Stimulated activated CD8-positive, alpha-beta memory T cell treated with anti-CD3 and anti-CD28 coated beads, Interleukin-4, amount 100 ng/mL, for 48 hours (primary cell): ENCODE measurements at places on chromosomes 13 and 19.

DNA sequence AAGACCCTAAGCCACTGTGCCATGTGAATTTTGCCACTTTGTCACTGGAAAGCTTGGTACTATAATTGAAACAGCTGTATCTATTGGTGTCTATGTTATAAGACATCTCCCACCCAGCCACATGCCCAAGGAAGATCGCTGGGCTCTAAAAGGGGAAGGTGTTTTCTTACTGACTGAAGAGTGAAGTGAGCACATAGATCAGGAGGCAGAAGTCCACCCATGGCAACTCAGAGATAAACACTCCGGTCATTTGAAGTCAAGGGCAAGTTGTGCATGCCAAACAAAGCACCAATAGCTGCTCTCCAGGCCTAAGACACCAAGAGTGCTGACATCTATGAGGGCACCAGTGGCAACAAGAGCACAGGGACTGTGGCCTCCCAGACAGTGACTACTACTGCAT lies 153.8 kb downstream of the KCTD12 start:
- DNase-seq: no peak

DNA sequence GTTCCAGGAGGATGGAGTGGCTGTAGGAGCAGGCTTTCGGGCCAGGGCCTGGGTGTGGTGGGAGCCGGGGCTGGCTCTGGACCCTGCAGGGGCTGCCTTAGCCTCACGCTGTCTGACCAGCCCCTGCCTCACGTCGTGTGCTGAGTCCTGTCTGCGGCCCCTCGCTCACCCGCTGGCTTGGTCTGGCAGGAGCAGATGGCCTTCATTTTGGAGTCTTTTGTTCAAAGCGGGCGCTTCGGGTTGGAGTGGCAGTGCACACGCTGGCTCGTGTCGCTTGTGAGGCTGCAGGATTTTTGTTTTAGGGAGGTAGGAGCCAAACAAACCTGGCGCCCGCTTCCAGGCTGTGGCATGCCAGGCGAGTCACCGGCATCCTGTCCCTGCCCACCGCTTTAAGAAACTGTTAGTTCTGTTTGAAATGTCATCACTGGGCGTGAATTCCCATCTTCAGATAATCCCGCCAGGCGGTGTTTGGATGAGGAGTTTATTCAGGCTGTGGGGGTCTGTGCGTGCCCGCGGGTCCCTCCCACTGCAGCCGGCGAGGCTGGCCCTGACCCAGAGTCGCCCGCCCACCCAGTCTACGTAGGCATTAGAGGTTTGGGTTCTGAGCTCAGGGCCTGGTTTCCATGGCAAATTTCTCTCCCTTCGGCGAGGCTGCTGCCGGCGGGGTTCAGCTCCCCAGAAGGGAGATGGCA lies 89.8 kb downstream of the KDM4B start:
- DNase-seq: no peak

DNA sequence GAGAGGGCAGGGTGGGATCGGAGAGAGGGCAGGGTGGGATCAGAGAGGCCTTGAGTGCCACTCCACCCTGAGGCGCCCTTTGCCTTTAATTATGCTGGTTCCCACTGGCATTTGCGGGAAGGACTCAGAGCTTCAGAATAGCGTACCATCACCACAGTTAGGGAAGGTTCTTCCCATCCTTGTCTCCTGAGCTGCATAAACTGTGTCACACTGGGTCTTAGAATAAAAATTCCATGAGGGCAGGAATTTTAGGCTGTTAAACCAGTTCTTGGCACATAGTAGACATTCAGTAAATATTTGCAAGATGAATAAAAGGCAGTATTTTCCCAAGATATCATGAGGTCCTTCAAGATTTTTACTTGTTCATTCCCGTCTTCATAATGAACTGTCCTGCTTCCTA lies 24.4 kb downstream of the PPP2R1A start:
- DNase-seq: no peak

- no peak for DNase-seq
Measured at GRCh38 chr19:17538684-17539237, 16.7 kb upstream of the COLGALT1 start.

GRCh38 chr13:111345682-111346081 lies 25.2 kb downstream of the TEX29 start:
- no peak for DNase-seq

DNA sequence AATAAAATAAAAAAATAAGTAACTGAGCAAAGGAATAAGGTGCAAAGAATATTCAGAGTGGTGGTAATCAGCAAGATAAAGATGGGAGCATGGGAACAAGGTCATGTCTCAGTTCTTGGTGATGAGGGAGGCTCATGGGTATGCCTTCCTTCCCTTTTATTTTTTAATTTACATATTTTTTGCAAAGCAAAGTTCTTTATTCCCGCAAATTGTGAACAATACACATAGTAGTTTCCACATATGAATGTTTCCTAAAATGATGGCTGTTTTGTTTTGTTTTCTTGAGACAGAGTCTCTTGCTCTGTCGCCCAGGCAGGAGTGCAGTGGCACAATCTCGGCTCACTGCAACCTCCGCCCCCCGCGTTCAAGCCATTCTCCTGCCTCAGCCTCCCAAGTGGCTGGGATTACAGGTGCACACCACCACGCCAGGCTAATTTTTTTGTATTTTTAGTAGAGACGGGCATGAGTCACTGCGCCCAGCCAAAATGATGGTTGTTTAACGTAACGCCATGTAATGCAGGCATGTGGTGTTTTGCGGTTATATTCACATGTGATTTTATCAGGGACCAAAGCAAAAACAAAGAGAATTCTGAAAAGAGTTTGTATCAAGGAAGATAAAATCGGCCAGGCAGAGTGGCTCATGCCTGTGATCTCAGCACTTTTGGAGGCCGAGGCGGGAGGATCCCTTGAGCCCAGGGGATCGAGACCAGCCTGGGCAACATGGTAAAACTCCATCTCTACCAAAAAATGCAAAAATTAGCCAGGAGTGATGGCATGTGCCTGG lies 4.5 kb upstream of the ADGRE2 start:
- DNase-seq: peak; percentile 14

- DNase-seq: no peak
Measured at GRCh38 chr19:7907122-7907521, 3.4 kb downstream of the MAP2K7 start.

GRCh38 chr13:28375250-28375930 lies 119.5 kb downstream of the FLT1 start:
- no peak for DNase-seq

DNA sequence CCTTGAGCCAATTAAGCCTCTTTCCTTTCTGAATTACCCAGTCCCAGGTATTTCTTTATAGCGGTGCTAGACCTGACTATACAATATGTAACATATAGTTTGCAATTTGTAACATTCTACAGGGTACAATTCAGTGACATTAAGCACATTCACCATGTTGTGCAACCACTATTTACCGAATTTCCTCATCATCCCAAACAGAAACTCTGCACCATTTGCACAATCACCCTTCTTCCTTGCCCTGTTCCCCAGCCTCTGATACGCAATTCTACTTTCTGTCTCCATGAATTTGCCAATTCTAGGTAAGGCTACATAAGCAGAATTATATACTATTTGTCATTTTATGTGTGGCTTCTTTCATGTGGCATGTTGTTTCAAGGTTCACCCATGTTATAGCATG lies 13.7 kb upstream of the SIGLEC10 start:
- DNase-seq: no peak

DNA sequence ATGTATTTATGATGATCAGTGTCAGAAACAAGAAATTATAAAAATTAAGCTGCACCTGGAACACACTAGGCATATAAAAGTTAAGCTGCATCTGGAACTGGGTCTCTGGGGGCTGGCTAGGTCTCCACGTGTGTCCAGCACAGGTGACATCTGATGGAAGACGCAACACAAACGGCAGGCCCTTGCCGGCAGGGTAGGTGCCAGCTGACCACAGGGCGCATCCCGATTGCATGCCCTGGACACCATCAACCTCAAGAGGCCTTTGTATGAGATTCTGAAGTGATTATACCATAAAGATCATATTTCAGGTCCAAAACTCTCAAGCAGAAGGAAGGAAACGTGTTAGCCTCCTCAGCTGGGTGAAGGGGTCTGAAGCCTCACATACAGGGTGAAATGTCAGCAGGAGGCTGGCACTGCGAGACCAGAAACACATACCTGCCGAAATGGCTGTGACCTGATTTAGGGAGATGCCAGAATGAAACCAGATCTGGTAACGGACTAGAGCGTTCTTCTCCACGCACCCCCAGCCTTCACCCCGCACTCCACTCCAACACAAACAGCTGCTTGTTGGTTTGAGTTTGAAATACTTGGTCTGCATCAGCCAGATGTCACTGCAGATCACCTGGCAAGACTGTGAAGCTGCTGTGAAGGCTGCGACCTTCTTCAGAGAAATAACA lies 37.3 kb downstream of the COL4A1 start:
- no peak for DNase-seq

- DNase-seq: no peak
Measured at GRCh38 chr19:2578391-2578890, 102.5 kb downstream of the GADD45B start.

GRCh38 chr19:29446361-29446760 lies 79.4 kb upstream of the VSTM2B start:
- no peak for DNase-seq

GRCh38 chr13:85610024-85610423 lies 189.2 kb downstream of the SLITRK6 start:
- DNase-seq: no peak

DNA sequence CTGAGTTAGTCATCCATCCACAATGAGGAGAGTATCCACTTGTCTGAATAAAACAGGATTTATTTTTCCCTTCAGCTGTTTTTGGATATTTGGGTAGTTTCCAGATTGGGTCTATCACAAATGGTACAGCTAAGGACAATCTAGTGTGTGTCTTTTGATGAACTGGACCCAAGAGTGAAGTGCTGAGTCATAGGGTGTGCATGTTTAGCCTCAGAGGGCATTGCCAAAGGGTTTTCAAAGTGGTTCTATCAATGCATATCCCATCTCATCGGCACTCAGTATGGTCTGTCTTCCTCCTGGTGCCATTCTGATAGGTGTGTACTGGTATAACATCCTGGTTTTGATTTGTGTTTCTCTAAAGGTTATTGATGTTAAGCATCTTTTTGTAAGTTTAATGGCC lies 62.3 kb downstream of the GSX1 start:
- no peak for DNase-seq

DNA sequence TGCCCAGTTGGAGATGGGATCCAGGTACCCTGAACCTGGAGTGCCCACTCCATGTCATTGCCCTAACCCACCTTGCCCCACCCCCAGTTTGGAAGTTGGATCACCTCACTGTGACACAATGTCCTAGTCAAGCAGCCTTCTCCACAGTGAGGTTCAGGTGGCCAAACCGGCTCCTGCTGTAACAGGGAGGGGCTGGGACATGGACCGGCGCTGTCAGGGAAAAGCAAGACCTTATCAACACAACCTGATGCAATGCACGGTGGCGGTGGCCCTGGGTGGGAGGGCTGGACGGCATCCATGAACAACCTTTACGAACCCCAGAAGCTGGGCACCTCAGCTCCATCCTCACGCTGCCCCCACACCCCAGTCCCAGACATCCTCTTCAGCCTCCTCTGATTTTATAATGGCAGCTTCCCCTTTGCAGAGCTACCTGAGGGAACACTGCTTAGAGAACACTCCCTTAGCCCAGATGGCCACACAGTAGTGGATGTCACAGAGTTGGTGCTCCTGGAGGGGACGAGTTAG lies 1.6 kb upstream of the KRTDAP start:
- no peak for DNase-seq

- DNase-seq: no peak
Measured at GRCh38 chr19:17626456-17627015, 61.6 kb downstream of the UNC13A start.

- no peak for DNase-seq
Measured at GRCh38 chr13:57739543-57740190, 108.1 kb downstream of the PCDH17 start.

DNA sequence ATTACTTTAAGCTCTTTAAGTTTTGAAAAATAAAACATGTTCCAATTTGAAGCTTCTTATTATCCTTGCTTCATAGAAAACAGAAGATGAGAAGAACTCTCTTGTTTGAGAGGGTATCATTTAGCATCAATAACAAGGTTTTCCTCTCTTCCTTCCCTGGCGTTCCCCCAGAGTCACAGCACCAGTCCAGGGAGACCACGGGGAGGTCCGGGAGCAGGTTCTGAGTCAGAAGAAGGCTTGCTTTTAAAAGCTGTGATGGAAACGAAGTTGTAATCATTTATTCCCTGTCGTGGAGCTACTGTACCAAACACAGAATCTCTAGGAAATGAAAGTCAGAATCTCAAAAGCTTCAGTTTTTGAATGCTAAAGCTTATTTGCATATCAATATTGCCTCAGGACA lies 174.0 kb upstream of the LSM14A start:
- no peak for DNase-seq

DNA sequence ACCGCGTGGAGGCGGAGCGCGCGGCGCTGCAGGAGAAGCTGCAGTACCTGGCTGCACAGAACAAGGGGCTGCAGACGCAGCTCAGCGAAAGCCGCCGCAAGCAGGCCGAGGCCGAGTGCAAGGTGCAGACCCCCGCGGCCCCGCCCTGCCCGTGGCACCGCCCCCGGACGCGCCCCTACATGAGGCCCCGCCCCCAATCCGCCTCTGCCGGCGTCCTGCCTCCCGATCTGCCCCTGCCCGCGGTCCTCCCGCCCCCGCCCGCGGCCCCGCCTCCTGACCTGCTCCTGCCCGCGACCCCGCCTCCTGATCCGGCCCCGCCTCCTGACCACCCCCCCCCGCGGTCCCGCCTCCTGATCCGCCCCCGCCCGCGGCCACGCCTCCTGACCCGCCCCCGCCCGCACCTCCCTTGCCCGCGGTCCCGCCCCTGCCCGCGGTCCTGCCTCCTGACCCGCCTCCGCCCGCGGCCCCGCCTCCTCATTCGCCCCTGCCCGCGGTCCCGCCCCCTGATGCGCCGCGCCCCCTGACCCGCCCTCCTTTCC lies 11.7 kb downstream of the PRR36 start:
- peak; percentile 82 for DNase-seq

DNA sequence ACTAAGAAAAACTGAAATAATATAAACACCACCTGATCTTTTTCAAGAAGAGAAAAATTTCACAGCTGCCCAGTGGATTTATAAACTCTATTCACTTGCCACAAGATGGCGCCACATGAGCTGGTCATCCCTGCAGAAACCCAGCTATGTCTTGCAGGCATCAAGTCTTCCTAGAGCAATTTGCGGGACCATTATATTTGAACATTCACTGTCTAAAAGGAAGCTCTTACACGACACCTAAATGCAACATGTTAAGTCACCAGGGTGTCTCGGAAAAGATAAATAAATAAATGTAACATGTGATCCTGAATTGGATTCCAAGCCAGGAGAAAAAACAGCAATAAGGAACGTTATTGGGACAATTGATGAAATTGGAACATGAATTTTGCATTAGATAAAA lies 20.3 kb upstream of the AKT2 start:
- peak; percentile 83 for DNase-seq

DNA sequence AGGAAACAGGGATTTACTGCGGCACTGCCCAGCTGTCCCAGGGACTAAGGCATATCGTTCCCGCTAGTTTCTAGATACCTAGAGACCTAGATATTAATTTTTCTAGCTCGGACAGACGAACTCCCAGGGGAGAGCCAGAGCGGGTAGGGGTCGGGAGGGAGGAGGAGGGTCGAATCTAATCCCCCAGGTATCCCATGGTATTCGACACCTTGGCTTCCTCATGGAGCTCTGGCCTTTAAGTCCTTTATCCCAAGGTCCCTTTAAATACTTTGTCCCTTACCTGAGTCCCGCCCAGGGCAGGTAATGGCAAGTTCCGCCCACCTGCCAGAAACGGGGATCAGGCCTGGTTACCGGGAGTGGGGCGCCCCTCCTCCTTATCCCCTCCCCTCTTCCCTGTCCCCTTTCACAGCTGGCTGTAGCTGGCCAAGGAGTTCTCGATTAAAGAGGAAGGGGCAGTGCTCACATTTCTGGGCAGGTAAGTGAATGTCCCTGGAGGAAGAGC lies at the start of gene PRRG2:
Gene PRRG2 (plus strand): TSS at position 310 of the 502 bp plus-strand sequence. CDS start 1,904 bp downstream, outside the sequence.
- no peak for DNase-seq
